Heart right ventricle (tissue), 16 donors: ENCODE measurements at places on chromosomes 3 and 15. TPM values are rescaled to one million over a fixed set of nuclear protein-coding genes. Genes with fewer than 3 reads are reported as not detected.

DNA sequence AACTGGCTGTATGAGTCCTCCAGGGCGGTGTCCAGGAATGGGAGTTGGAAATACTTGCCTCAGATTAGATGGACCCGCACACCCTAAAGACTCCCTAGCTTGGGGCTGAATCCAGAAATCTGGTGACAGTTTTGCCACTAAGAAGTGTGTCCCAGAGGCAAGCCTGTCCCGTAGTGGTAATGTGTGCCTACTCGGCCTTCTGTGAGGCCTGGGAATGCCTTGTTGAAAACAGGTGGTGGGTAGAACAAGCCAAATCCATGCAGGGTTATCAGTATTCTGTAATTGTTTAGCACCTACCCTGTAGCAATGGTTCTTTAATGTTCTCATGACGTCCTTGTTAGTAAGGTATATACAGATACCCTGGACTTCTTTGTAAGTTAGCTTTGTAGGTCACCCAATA lies 1.6 kb downstream of the C3orf52 start:
- no peak for DNase-seq

DNA sequence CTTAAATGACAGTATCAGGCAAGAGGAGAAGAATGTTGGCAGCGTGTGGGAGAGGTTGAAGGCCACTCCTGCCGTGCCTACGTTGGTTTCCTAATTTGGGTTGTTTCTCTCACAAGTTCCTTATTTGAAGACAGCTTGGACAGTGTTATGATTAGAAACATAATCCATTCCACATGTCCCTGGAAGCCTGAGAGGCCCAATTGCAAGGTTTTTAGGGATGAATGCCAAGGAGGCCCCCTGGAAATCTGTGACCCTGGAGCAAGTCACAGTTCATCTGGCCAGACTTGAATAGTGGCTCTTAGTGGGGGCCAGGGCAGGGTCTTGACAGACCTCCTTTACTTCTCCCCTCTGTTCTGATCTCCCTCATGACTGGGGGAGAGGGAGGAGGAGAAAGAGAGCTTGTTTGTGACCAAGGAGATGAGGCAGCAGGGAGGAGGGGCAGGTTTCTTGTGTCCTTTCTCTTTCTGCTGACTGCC lies 584.4 kb upstream of the TBL1XR1 start:
- DNase-seq, result peak; percentile 74

GRCh38 chr15:59553879-59554735 lies 57.5 kb upstream of the GCNT3 start:
- no peak for DNase-seq

DNA sequence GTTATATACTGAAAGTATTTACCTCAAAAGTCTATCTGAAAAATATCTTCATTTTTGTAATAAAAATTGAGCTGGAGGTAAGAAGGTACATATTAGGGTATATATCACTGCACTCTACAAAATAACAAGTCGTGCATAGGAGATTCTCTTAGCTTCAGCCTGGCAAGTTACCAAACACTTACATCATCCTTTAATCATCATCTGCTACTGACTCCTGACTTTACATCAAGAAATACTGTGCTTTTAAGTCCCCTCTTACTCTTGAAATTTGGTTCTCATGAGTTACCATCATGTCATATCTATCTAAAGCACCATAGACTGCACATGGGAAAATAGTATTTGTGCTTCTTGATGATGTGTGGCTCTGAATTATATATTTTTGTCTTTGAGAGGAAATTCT lies 50.8 kb downstream of the LYSMD4 start:
- DNase-seq, result no peak

DNA sequence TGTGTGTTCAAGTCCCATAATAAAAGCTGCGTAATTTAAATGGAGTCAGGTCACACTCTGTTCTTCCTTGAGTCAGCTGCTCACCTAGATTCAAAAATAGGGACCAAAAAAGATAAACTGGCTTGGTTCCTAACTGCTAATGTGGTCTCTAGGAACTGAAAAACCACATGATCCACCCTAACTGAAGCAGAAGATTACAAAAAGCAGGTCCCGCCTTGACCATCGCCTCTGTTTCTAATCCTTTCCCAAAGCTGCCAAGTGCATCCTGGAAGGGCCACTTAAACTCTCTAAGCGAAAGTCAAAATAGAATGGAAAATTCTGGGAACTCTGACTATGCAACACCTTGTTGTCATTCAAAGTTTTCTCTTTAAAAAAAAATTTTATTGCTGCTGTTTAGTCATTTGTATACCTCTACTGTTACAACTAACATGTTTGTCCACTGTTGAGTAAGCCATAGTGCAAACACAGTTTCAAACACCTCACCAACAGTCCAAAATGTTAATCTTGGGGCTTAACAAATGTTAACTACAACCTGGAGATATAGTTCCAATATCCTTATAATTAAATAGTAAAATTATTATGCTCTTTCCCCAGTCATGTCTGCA lies 88.9 kb upstream of the THBS1 start:
- no peak for DNase-seq

DNA sequence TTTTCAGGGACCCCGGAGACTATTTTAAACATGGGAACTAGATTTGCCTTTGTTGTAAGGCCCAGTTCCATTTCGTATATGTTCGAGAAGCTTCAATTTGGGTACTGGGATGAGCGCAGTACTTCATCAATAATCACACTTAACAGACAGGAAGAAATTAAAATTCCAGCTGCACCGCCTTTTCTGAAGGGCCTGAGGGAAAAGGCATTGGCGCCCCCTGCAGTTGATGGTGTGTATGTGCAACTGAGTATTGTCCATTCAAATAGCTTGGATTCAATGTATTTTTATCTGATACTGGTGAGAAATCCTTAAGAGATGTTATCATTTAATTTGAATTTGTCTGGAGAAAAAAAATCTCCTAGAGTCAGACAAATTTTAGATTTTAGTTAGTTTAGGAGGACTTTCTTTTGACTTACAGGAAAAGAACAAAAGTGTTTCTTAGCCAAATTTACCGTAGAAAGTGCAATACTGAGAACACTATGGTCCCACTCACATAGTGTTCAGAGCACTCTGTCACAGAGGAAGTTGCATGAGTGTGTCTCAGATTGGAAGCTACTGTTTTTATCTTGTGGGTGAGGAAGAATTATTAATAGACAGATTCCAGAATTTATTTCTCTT lies 5.4 kb upstream of the ALDH1A2 start:
- DNase-seq, result peak; percentile 55

Gene ALDH1L1
- polyA plus RNA-seq, result 27.0 TPM

Gene CHRFAM7A
- 2.6 TPM for polyA plus RNA-seq
